ENCODE measurements at places on chromosomes 13 and 19.

DNA sequence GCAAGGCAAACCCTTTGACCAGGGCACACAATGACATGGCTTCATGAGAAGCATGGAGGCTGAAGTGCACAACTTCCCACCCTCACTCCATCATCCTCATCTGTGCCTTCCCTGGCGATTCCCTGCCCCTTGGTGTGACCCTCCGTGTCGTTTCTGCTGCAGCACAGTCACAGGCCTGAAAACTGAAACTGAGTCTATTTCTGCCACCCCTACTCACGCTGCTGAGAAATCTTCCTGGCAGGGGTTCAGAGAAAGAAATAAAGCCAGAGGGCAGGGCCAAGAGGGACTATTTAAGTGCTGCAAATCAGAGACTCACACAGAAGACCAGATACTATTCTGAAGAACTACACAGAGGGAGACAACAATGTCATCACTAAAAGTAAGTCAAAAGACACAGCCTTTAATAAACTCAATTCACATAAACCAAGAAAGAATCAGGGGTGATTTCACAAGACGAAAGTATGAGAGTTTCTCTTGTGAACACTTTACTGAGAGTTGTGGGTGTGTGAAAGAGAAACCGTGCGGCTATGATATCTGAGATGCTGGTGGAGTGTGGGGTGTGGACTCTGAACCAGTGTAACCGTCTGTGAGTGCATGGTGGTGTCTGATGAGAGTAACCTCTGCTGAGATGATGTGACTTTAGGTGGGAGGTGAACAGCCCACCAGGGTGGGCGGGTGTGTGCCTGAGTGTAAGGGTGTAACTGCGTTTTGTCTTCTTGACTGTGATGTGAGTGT, 23.5 kb downstream of the LGALS16 start:
- peak; percentile 36 for DNase-seq

- DNase-seq, result no peak
Measured at GRCh38 chr13:46962281-46962941, 65.6 kb upstream of the HTR2A start.

- peak; percentile 74 for DNase-seq
Measured at GRCh38 chr19:5578097-5578846, 10.5 kb upstream of the TINCR start.

DNA sequence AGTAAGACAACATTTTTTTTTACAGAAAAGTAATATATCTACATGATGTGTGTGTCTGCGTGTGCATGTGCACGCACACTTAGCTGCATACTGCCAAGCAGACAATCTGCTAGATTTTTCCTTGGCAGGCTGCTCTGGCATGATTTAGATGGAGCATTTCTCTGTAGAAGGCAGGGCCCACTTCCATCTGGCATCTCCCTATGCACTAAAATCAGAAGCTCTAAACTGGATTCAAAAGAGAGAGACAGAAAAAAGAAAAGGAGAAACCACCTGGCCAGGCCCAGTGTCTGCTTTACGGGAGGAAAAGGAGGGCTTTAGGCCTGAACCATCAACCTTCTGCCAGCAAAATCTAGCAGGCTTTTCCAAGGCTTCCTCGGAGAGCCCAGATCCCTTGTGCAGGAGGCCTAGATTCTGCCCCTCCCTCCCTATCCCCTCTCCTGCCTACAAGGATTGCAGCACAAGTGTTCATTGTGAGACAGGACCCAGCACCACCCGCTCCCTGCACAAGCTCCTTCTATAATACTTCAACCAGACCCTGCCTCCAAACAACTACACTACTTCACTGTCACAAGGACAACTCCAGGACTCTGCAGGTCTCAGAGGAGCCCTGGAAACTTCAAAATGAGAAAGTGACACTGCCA, 99.3 kb downstream of the DOCK9 start:
- no peak for DNase-seq

DNA sequence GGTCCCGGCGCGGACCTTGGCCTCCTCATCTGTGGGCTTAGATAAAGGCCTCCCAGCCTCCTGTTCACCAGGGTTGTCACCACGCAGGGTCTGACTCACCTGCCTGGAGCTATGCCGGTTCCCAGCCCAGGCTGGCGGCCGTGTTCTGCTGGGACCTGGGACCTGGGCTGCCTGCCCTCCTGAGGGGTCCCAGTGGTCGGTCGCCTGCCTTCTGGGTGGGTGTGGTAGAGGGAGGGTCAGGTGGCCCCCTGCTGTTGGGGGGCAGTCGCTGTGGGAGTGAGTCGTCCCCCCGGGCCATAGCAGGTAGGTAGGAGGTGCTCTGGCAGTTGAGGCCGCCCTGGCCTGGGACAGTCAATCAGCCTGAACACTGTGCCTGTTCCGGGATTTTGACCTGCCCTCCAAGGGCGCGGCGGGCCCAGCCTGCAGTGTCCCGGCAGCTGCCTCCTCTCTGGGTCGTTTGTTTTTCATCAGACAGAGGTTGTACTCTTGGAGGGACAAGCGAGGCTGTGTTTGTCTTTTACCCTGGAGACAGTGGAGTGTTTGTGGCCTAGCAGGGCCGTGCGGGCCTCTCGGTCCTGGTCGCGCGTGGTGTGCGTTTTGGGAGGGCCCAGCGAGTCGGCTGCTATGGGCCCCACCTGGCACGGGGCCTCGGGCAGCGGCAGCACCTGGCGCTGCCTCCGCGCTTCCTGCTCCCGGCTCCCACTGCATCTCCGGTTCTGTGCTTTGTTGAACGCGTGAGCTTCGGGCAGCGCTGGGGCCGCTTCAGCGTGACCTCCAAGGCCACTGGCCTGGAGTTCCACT, 2.6 kb downstream of the ADAT3 start:
- no peak for DNase-seq

GRCh38 chr19:51025809-51026553, 435 bp downstream of the KLK11 start:
- DNase-seq, result no peak

DNA sequence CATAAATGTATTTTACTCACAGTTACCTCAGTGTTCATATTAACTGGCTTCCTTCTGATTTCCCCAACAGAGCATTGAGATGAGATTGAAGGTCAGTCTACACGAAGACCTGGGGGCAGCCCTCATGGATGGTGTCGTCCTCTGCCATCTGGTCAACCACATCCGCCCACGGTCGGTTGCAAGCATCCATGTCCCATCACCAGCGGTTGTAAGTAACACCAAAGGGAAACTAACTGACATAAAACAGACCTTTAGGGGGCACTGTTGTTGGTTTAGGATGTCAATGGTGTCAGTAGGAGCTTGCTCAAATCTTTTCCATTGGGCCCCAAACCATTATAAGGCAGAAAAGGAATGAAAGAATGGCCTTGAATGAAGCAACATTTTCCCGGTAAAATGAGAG, 68.2 kb downstream of the ESD start:
- DNase-seq, result no peak

DNA sequence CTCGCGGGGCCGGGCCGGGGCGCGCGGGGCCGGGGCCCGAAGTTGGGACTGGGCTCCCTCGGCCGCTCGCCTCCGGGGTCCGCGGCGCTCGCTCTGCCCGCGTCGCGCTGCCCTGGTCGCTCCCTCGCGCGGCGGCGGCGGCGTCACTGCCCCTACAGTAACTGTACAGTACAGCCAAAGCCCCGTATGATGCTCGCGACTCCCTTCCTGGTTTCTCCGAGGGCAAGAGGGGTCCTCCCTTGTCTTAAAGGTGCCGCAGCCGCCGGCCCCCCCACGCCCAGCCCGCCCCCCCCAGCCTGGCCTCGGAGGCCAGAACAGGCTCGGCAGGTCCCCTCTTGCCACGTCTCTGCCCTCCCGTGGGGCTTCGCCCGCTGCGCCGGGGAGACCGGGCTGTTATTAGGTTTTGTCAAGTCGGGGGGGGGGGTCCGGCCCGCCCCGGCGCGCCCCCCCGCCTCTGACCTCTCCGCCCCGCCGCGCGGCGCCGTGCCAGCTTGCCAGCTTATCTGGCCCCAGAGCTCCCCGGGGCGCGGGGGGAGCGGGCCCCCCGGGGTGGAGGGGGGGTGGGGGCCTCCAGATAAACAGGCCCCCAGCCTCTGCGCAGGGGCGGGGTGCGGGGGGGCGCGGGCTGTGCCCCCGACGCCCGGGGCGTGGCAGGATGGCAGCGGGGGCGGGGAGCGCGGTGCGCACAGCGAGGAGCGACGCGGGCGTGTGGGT, at the start of gene ZBTB7A:
TSS of gene ZBTB7A (minus strand) at position 218 of the 714 bp plus-strand sequence. CDS start 11,667 bp downstream, outside the sequence.
- peak; percentile 84 for DNase-seq

All from CD4-positive, alpha-beta T cell treated with Interleukin-6 for 4 hours (primary cell).